CD4-positive, alpha-beta T cell treated with Interleukin-2 at 100 ng/mL for 4 hours (primary cell): ENCODE measurements at places on chromosomes 16 and 17.

GRCh38 chr16:83952587-83952939 lies 477 bp upstream of the OSGIN1 start:
- no peak for DNase-seq

DNA sequence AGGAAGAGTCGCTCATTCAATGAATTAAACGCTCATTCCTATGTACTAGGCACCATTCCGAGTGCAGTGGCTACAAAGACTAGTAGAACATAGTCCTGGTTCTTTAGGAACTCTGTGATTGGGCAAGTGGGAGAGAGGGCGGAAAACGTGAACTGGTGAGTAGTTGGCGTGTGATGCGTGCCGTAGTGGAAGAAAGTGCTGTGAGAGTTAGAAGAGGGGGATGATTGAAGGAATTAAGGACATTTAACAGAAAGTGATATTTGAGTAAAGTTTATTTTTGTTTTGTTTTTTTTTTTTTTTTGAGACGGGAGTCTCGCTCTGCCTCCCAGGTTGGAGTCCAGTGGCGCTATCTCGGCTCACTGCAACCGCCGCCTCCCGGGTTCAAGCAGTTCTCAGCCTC lies 7.9 kb upstream of the SLFN14 start:
- DNase-seq: peak; percentile 41

- DNase-seq: no peak
Observed at GRCh38 chr17:70095455-70095854, 20.4 kb downstream of the KCNJ16 start.

DNA sequence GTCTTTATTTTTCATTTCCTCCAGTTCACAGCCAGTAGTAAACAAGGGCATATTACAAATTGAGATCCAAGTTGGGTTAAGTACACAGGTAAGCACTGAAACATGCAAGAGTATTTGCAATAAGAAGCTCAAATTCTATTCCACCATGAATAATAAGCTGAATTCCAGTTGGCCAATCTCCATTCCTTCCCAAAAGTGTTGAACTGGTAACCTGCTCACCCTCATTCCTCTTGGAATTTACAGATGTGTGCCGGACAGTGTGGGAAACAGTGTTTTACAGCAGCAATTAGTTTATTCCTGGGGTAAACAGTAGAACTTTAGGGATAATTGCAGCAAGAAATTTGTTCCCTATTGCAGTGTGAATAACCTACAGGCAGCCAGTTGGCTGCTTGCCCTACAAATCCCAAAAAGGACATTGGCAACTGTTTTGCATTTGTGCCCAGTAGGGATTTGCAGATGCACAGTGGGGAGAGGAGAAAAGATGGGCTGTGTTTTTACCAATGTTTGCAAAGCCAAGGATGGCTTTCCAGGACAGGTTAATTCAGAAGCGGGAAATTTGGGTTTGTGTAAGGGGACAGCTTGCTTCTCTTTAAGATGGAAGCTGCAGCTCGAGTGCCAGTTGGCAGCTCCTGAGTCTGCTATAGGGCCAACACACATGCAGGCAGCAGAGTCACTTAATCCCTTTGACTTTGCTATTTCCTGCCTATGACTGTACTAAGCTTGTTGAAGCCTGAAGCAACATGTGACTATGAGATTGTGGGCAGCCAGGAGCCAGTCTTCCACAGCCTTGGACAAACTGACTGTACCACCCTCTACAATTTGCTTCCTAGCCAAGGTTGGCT lies 318.9 kb downstream of the MAP2K6 start:
- DNase-seq: no peak

DNA sequence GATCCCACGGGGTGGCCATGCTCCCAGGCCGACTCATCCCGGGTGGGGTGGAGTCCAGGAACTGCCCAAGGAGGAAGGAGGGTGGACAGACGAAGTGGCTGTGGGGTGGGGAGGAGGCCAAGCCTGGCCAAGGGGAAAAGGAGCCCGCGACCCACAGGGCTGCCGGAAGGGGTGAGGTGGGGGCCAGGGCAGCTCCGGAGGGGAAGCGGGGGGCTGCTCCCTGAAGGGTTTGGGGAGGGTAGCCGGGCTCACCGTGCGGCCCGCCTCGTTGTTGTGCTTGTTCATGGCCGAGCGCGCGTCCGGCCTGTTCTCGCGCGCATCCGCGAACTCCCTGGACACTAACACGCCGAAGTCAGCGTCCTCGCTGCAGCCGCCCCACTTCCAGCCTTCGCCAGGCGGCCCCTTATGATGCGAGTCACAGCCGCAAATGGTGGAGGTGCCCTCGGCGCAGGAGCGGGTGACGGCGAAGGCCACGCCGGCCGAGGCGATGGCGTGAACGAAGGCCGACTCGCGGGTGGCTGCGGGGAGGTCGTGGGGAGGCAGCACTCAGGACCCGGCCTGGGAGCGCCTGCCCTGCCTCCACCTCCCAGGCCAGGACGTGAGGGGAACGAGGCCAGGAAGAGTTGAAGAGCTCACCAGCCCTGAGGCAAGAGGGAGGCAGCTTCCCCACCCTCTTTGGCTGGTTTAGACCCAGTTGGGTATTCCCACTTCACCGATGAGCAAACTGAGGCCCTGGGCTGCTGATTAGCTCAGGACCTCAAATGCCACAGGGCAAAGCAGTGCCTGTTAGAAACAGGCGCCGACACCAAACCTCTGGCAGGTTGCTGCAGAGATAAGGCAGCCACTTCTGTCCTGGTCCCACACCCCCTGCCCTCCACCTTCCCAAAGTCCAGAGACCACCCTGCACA lies 48.7 kb downstream of the WNT3 start:
- no peak for DNase-seq

GRCh38 chr17:19720210-19720475 lies 3.8 kb upstream of the SLC47A2 start:
- no peak for DNase-seq
